ENCODE measurements at places on chromosomes 3 and 15.

DNA sequence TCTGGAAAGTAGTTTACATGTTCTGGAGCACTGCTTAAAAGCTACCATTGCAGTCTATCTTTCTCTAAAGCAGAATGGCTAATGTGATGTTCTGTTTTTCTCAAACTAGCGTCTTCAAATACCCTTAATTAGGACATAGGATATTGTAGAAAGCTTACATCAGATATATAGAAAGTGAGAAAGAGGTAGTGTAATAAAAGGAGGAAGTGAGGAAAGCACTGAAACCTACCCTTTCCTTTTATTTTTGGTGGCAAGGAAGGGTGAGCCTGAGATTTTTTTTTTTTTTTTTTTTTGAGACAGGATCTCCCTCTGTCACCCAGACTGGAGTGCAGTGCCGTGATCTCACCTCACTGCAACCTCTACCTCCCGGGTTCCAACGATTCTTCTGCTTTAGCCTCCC is 9.4 kb downstream of the SENP2 start:
- DNase-seq: no peak

DNA sequence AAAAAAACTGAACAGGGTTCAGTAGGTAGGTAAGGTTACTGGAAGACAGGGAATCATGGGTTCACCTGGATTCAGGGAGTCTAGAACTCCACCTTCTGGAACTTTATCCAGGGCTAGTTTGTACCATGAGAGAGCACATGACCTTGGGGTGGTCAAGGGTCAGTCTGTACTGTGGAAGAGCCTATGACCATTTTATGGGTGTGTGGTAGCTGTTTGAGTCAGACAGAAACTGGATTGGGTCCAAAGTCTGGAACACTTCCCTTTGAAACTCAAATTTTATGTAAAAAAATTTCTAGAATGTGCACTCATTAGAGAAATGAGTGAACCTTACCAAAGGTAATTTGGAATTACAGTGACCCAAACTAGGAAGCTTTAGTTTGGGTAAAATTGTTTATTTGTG is 486.0 kb upstream of the AGTR1 start:
- DNase-seq: no peak

DNA sequence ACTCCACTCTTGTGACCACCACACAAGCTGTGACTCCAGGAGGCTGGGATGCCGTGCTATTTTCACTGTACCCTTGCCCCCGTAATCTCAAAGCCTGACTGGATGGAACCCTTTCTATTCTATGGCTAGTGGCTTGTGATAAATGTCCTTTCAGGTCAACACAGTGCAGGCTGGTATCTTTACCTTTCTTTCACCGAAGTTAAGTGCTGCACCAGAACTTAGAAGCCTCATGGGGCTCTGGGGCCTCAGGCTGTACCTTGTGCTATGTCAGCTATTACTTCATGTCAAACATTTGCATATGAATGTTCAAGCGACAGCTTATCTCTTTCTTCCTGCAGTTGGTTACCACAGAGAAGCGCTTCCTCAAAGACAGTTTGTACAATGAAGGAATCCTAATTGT is 66.8 kb downstream of the RPL39L start:
- DNase-seq: no peak

DNA sequence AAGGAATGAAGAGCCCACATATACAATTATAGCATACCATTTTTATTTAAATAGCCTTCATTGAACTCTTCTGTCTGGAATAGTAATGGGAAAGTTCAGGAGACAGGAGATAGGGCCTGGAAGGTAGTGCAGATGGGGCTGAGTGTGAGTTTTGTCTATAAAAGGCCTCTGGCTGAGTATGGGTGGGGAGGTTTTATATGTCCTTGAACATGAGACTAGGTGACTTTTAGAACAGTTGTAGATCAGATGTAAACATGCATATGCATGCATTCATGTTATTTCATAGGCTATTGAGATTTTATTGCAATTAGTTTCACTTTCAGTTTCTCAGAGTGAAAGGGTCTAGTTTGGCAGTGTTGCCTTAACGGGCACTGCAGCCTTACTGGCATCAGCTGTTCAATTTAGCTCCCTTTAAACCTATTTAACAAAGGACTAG is 27.1 kb downstream of the CGGBP1 start:
- no peak for DNase-seq

DNA sequence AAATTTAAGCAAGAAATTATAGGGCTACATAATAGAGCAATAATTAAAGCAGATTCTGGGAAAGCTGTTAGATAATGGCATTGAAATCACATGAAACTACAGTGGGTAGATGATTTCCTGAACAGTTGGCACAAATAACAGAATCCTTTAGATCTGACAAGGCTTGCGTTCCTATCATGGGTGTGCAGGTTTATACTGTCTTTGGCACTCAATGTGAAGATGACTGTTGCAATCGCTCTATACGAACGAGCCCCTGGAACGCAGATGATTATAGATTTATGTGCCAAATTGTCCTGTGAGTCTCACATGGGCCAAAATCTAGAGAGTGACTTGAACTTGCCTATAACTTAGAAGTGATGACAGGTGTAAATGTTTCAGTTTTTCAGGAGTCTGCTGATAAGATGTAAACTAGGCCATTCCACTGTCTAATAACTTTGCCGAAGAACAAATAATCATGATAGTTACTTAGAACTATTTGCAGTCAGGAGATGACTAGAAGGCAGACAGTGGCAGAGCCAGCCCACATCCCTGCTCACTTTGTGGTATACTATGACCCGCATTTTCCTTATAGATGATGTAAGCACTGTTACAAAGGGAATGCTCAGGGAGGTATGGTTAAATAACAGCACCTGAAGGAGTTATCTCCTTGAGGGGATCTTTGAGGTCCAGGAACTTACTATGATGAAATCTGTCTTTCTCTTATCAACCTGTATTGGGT is 30.5 kb upstream of the TRPC1 start:
- DNase-seq: no peak

- DNase-seq: no peak
Measured at GRCh38 chr3:10619989-10620832, 114.8 kb upstream of the ATP2B2 start.

DNA sequence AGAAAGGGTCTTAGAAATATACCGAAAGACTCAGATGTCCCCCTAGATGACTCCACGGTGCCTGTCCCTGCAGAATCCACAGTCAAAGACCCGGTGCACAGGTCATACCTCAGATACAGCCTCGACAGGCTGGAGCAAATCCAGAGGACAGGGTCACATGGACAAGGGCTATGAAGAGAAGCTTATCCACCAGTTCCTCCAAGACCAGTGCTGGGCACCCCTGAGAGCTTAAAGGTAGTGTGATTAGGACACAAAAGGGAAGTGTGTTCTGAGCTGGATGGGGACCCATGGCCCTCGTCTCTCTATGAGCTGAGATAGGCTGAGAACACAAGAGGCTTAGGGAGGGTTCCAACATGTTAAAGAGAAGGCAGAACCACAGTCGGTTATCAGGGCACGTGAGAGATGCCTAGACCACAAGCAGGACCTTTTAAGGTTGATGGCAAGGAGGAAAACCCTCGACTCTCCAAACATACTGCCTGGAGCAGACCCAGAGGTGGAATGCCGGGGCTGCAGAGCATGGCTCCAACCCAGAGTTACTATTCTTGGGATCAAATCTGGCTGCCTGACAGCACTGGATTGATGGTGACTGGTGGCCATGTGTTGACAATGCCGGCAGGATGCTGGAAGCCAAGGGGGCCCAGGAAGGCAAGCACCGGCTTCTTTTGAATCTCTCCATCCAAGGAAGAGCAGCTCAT is 46.9 kb downstream of the ADCY5 start:
- DNase-seq: no peak

- no peak for DNase-seq
Measured at GRCh38 chr3:25863011-25863415, 73.1 kb downstream of the OXSM start.

DNA sequence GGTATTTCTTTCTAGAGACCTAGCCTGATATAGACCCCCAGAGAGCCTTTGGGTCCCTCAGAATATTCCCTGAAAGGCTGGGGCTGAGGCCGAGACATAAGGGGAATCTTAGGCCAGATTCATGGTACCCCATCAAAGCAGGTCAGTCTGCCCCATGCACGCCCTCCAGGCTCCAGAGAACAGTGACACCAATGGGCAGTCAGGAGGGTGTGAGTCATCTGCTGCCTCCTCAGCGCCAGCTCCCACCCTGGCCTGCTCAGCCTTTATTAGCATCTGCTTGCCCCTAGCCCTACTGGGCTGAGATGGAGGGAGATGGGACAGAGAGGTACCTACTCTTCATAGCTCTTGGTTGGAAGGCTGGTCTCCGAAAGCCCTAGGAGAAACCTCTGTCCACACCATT is 14.3 kb upstream of the CAMKV start:
- no peak for DNase-seq

- no peak for DNase-seq
Measured at GRCh38 chr3:72080095-72080494, 295.1 kb upstream of the PROK2 start.

- no peak for DNase-seq
Measured at GRCh38 chr3:44885618-44886017, 11.2 kb downstream of the TGM4 start.

DNA sequence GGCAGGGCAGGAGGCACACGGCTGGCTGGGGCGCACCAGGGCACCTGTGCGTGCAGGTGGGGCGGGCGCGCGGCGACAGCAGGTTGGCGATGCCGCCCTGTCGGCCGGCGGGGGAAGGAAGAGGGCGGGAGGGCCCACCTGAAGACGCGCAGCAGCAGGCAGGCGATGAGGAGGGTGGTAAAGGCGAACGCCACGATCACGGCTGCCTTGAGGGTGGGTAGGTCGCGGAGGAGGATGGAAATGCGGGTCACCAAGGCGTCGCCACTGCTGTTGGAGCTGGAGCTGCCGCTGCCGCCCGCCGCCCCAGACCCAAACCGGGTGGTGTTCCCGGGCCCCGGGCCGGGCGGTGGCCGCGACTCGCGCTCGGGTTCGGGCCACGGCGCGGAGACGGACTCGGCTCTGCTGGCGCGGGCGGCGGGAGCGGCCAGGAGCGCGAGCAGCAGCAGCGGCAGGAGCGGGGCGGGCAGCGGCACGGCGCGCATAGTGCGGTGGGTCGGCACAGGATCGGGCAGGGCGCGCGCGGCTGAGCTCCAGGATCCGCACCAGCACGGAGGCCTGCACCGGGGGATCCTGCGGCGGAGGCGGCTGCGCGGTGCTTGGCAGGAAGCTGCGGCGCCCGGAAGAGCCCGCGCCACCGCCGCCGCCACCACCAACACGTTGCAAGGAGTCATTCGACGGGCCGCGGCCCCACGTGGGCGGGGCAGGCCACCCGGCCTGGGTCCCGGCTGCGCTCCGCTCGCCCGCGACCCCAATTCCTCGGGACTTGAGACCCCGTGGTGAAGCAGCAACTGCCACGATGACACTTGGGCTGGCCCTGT is at the start of gene FAM174B:
TSS of gene FAM174B (minus strand) at position 598 of the 818 bp plus-strand sequence.
- no peak for DNase-seq

DNA sequence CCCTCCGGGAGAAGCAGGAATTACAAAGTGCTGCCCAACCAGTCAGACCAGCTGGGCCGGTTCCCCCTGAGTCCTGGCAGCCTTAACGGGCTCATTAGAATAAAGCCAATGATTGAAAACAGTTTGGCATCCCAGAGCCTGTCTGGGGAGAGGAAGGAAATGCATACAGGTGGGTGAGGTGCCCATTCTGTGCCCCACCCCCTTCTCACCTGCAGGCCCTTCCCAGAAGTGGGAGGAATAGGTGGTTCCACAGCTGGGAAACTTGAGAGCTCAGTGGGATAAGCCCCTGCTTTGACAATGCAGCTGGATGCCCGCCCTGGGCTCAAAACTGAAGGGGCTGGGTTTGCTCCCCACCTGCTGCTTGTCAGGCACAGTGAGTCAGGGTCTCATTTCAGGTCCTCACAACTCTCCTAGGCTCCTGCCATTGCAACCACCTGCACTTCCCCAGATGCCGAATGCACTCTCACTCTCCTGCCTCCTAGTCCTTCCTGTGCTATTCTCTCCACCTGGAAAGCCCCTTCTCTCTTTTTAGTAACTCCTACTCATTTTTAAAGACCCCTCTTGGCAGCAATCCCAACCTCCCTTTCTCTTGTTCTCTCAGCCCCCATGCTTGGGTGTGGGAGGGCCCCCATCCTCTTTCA is 5.5 kb upstream of the BUB1B start:
- DNase-seq: no peak

- no peak for DNase-seq
Measured at GRCh38 chr3:22450786-22451400, 699.9 kb upstream of the ZNF385D start.

DNA sequence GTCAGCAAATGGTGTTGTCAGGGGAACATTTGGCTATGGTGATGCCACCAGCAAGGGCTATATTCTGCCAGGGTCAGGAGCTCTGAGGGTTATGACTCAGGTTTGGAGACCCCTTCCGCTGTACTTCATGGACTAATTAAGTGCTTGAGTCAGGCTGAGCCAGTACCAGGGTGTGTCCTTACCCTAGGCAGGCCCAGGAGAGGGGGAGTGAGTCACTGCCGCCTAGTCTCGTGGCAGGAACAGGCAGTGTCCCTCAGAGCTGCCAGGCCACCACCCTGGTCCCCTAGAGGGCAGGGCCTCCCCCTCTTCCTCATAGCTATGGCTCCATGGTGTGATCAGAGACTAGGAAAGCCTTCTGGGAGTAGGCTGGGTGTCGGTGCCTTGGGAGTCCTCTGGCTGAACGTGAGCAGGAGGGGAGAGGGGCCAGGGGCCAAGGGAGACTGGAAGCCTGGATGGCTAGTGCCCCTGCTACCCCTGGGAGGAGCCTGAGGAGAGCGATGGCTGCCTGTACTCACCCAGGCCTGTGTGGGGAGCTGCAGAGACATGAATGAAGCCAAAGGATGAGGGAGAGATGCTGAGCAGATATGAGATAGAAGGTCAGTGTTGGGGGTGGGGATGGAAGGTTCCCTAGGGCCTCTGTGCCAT is 10.6 kb downstream of the MAPKAPK3 start:
- no peak for DNase-seq

DNA sequence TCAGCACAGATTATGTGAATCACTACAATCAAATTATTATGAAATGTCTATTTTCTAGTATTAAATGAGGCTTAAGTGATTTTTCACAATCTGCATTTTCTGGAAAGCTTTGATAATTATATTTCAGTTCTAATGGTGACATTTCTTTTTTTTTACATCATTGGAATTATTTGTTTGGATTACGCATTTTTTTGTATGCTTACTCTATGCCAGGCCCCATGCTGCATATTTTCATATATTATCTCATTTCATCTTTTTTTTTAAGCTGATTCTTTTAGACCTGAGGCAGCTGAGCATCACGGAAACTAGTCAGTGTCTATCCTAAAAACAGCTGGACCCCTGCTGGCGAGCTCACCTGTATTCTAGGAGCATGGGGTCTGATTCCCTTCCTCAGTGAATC is 31.1 kb downstream of the SLCO3A1 start:
- no peak for DNase-seq

- DNase-seq: no peak
Measured at GRCh38 chr15:70558406-70559264, 204.7 kb downstream of the UACA start.

- no peak for DNase-seq
Measured at GRCh38 chr3:52355526-52355925, 39.4 kb downstream of the DNAH1 start.
